OCI-M1 (cell line): ENCODE measurements at places on chromosomes 2 and 18.

GRCh38 chr2:135786823-135787222, 45.2 kb downstream of the UBXN4 start:
- DNase-seq, result no peak

GRCh38 chr2:237627441-237628246, at the start of gene LRRFIP1:
Gene LRRFIP1, plus strand, starts transcription at chr2:237627587. Its CDS starts 58 bp downstream, at chr2:237627645.
- no peak for DNase-seq

DNA sequence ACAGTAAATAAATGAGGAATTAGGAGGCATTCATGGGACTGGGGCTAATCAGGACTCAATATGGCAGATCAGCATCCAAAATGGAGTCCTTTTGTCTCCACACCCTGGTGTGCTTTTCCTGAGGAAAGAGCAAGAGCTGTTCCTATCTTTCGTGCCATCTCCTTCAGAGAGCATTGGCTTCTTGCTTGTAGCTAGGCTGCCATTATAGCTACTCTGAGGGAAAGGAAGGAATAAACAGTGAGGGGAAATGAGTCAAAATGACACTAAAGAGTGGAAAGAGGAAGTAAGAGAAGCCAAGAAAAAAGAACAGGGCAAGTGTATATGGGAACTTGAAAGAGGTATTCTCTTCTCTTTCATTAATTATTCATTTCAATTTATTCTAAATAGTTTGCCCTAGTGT, 8.4 kb upstream of the NMI start:
- peak; percentile 69 for DNase-seq

DNA sequence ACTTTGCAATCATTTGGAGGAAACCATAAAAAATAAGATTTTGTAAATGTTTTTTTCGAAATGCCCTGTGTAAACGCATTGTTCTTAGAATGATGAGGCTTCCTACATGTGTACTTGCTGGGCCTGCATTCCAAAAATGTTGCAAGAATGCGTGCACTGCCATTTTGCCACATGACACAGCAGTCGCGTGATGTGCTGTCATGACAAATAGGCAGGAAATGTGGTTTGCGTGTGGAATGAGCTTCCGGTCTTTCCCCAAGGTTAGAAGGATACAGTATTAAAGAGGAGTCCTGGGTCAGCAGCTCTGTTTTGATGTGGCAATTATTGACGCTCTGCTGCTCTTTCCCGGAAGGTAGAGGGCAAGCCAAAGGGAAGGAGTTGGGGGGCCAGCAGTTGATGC, 18.1 kb upstream of the SERPINB2 start:
- DNase-seq, result no peak

GRCh38 chr2:21268878-21269224, 145.1 kb downstream of the TDRD15 start:
- no peak for DNase-seq

GRCh38 chr2:96143848-96144480, 1.3 kb downstream of the DUSP2 start:
- peak; percentile 51 for DNase-seq

- DNase-seq, result no peak
Measured at GRCh38 chr2:238998801-238999200, 150.9 kb downstream of the TWIST2 start.

DNA sequence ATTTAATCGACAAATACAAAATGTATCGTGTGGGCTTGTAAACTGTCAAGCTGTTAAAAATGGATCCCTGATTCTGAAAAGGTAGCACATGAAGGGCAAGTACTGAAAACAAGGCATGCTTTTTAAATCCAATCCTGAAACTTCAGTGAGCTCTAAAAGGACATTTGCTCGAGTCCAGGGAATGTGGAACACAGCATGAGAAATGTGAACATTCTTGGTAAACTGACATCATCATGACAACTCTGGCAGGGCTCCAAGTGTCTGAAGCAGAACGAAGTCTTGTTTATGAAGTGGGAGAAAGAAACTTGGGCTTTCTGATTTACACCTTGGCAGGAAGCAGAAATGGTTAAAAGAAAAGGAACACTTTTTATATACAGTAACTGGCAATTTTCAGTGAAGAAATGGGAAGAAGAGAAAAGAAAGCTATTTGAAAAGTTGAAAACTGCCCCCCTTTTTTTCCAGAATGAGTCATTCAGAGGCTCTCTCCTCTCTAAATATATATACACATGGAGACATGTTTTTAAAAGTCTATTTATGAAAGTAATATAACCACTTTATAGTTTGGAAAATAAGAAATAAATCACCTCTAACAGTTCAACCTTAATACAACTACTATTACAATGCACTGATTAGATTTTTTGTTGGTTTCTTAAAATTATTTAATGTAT, 120.8 kb downstream of the GAREM1 start:
- peak; percentile 22 for DNase-seq

GRCh38 chr2:181658444-181658843, 1.5 kb upstream of the CERKL start:
- DNase-seq, result no peak
